ENCODE measurements at places on chromosomes 4 and X.

DNA sequence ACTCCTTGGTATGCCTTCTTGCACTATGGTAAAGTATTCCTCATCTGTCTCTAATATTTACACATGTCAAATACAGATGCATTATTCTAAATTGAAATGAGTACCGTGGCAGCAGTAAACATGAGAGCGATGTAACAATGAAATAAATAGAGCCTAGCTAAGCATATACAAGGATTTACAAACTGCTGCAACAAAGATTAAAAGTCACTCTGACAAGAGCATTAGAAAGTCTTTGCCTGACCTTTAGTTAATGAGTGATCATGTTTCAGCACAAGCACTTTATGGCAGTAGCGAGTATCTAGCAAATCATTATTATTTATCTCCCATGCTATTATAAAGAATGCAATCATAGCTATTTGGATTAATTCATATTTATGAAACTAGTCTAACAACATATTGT, 547.0 kb upstream of the NDST4 start:
- no peak for DNase-seq

DNA sequence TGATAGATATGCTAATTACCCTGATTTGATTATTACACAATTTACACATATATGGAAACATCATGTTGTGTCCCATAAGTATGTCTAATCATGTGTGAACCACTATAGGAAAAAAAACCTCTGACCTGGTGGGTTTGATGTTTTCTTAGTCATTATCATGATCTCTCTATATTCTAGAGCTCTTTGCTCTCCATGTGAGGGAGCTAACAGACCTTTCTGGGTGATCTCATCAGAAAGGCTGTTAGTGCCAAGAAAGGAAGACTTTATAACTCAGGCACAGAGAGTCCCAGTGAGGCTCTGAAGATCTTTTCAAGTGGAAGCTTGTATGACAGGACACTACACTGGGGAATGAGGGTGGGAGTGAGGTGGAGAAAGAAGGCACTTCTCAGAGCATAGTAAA, 527.7 kb upstream of the MAGEB2 start:
- DNase-seq = no peak

- DNase-seq = no peak
Observed at GRCh38 chrX:77945910-77946545, 23.4 kb downstream of the PGAM4 start.

DNA sequence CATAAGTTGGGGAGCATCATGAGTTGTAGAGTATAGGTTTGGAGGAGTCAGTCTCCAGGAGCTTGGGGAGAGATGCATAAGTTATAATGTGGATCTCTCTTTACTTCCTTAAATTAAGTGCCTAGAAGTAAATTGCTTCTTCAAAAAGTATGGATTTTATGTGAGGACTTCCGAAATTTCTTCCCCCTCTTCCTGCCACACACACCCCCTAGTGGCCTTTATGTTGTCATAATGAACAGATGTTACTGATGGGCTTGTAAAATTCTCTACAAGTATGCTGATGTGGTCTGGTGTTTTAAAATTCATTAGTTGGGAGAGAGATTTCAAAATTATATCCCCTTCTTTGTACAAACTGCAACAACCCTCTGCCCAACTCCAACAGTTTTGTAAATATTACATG, 2.3 kb upstream of the METTL14 start:
- no peak for DNase-seq

DNA sequence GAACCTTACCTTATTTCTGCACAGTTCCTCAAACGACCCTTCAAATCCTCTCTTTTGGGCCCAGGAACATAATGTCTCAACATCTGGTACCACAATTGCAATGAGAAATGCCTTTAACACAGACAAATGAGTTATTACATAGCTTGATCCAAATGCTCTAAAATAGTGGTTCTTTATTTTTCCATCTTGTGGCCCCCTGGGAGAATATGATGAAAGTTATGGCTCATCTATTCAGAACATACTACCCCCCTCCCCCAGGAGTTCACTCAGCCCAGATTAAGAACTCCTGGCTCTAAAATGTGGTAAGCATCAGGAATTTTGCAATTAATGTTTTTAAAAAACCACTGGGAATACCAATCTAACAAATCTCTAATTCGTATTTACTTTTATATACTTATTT, 23.9 kb upstream of the CENPU start:
- no peak for DNase-seq

GRCh38 chr4:11525085-11525484, 96.4 kb upstream of the HS3ST1 start:
- DNase-seq = no peak

DNA sequence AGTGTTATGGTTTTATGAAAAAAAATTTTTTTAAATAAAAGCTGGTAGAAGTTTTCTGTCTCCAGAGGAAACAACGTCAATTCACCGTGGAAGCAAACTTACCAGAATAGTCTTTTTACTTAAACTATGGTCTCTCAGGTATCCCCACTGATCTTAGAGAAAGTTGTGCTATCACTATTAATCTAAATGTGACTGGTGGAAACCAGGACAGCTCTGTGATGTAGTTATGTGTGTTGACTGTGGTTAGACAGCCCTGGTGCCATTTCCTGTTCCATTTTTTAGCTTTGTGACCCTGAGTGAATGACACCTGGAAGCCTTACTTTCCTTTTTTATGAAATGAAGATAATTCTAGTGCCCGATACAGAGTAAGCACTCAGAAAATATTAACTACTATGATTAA, 111.8 kb upstream of the HUWE1 start:
- no peak for DNase-seq

DNA sequence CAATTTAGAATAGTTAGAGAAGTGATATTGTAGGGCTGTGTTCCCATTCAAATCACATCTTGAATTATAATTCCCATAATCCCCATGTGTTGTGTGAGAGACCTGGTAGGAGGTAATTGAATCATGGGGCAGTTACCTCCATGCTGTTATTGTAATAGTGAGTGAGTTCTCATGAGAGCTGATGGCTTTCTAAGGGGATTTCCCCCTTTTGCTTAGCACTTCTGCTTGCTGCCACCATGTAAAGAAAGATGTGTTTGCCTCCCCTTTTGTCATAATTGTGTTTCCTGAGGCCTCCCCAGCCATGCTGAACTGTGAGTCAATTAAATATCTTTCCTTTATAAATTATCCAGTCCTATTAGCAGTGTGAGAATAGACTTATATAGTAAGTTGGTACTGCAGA, 53.2 kb downstream of the LPAR4 start:
- DNase-seq = no peak

- DNase-seq = no peak
Observed at GRCh38 chrX:33095079-33095478, 116.3 kb downstream of the DMD start.

GRCh38 chr4:3867403-3868100, 101.4 kb downstream of the ADRA2C start:
- DNase-seq = no peak

- no peak for DNase-seq
Observed at GRCh38 chrX:148070504-148070877, 89.4 kb downstream of the FMR1NB start.

GRCh38 chr4:184805462-184806228, 20.1 kb downstream of the ACSL1 start:
- no peak for DNase-seq

DNA sequence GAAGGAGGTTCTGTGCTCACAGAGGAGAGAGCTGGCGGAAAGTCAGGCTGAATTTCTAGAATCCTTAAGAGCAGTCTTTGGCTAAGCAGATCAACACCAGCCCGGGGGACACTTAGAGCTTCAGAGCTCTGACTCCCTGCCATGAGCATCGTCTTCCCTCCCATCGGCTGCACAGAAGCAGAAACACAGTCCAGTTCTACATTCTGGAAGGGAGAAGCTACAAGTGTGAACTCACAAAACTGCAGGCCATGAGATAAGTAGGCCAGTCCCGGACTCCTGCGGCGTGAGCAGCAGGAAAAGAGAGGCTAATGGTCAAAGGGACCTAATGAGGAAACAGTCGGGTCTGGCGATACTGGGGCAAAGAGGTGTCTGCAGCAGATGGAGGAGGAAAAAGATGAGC, 211.5 kb downstream of the DHX15 start:
- no peak for DNase-seq

DNA sequence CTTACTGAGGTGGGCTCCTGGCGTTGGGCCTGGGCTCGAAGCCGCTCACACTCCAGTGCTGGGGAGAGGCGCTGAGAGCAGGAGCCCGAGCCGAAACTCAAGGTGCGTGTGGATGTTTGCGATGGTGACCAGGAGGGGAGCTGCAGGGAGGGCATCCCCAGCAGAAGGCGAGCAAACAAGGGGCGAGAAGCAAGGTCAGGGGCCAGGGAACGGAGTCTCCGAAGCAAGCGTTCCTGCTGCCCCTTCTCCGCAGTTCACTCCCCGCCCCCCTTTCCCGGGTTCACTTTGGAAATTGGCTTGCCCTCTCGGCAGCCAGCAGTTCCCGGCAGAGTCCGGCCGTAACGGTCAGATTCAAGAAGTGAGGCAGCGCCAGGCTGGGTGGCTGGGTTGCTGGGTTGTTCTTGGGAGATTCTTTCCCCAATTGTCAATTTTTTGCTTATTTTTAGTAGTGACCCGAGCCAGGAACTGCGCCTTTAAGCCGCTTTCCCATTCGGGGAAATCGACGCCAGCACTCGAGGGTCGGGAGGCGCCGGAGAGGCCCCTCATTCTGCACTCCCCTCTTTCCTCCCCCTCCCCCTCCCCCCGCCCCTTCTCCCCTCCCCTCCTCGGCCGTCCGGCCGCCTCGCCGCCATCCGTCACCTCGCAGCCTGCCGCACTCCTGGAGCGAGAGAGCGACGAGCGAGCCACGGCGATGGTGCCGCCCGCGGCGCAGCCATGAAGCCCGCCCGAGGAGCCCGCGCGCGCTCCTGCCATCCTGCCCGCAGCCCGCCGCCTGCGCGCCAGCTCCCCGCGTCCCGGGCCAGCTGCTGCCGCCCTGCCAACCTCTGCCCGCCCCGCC, at the start of gene FRMPD3:
FRMPD3 (plus strand) TSS at position 655 of the 838 bp plus-strand sequence. CDS start 76,937 bp downstream, outside the sequence.
- no peak for DNase-seq

DNA sequence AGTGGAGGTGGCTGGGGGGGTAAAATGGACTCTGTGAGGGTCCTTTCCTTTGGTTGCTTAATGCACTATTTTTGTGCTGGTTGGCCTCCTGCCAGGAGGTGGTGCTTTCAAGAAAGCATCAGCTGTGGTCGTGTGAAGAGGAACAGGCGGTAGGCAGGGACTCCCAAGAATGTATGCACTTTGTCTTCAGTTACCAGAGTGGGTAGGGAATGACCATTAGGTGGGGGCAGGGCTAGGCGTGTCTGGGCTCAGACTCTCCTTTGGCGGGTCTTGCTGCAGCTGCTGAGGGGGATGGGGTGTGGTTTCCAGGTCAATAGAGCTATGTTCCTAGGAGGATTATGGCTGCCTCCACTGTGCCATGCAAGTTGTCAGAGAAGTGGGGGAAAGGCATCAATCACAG, 509.0 kb downstream of the PCDH19 start:
- DNase-seq = no peak

DNA sequence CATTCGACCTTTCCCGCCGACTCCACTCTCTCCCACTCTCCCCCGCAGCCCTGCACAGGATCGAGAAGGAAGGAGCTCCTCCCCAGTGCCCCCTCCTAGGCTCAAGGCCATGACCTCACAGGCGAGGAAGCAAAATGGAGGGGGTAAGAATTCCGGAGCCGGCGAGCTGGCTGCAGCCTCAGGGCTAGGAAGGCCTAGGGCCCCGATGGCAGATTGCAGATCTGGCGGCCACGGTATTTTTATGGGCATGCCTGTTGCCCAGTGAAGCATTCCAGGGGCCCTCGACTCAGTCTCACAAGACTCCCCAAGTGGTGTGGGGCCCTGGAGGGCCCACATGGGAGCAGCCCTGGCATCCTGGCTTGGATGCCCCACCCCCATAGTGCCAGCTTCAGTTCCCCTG, 942 bp upstream of the L1CAM start:
- DNase-seq = no peak

GRCh38 chr4:112184438-112184837, 39.2 kb downstream of the FAM241A start:
- no peak for DNase-seq

All from stimulated activated CD8-positive, alpha-beta memory T cell treated with anti-CD3 and anti-CD28 coated beads, Interleukin-4, amount 100 ng/mL, for 24 hours (primary cell).